ENCODE measurements at places on chromosomes 3 and 15.
A peak's percentile ranks its signal among the peaks of the same experiment; 100 is the strongest.

- DNase-seq, result no peak
These were observed 195.6 kb upstream of the CFAP20DC start for GRCh38 chr3:59245300-59245858.

DNA sequence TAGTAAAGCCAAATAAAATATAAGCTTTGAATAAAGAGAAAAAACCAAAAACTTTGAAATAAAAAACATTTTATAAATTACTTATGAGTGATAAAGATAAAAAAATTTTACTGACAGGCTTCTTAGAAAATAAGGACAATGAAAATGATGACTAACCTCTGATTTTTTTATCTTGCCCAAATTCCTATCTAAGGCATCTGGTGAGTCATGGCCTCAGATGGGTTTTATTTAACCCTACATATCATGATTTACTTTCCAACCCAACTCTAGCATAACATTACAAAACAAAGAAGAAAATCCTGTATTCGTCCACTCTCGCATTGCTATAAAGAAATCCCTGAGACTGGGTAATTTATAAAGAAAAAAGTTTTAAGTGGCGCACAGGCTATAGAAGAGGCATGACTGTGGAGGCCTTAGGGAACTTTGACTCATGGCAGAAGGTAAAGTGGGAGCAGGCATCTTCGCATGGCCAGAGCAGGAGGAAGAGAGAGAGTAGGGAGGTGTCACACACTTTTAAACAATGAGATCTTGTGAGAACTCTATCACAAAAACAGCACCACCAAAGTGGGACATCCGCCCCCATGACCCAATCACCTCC is 152.1 kb downstream of the NEK10 start:
- no peak for DNase-seq

- DNase-seq, result no peak
These were observed 29.6 kb upstream of the RBP2 start for GRCh38 chr3:139505829-139506386.

GRCh38 chr15:57534281-57534680 is 57.4 kb upstream of the MYZAP start:
- DNase-seq, result no peak

- DNase-seq, result no peak
These were observed 39.7 kb downstream of the LRTM1 start for GRCh38 chr3:54888162-54888561.

DNA sequence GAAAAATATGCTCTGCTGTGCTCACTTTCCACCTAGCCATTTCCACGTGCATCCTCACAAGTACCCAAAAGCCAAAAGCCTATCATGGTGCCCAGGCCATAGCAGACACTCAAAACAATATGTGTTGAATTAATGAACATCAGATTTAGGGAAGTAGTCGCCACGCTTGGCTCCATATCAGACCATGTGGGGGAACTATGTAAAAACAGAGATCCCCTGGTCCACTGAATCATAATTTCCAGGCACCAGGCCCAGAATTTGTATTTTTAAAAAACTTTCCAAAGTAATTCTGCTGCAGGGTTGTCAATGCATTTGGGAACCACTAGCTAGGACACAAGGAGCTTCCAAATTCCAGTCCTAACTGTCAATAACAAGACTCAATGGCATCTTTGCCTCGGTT is 77.3 kb downstream of the CNTN3 start:
- DNase-seq, result no peak

- DNase-seq, result no peak
These were observed 32.0 kb upstream of the STXBP5L start for GRCh38 chr3:120875989-120876388.

GRCh38 chr3:195129072-195129643 is 141.8 kb downstream of the XXYLT1 start:
- no peak for DNase-seq

- DNase-seq, result no peak
These were observed 3.9 kb downstream of the EPM2AIP1 start for GRCh38 chr3:36989005-36989404.

DNA sequence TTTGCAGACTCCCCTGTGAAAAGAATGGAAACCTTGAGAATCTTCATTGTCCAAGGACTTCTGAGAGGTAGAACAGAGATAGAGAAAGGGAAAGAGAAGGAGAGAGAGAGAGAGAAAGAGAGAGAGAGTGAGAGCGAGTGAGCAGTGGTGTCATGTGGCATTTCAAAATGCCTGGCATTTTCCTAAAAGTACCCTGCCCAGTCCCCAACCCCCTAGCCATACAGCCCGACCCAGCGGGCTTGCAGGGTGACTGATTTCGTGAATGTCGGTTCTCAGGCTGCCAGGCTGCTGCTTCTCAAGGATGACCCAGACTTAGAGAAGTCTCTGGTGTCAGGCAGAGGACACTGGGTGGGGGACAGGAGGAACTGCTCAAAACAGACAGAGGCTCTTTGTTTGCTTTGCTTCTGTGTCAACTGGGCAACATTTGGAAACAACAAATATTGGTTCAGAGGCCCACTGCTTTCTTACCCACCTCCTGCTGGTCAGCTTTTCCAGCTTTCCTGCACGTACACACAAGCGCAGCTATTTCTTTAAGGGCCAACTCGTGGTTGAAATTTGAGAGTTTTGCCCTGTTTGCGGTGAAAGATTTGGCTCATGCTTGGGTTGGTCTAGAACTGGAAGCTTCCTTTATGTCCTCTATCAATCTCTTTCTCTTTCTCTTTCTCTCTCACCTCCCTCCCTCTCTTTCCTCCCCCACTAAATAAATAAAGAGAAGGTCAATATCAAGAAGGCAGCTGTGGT is 3.7 kb upstream of the TF start:
- peak; percentile 60 for DNase-seq

DNA sequence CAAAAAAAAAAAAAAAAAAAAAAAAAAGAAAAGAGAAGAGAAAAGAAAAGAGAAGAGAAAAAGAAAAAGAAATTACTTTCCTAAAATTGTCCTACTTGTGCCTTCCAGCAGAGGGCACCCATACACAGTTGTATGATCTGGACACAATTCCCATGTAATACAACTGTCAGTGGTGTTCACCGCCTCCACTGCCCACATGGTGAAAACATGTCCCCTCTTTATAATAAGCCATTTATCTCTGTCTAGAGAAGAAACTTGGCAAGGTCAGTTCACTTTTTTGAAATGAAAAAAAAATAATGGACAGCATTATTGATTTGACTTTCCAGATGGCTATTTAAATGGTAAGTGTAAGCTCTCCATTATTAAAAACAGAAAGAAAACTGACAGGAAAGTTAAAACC is 459.4 kb downstream of the GBE1 start:
- DNase-seq, result peak; percentile 6

- no peak for DNase-seq
These were observed 28.8 kb downstream of the MKRN3 start for GRCh38 chr15:23594252-23594770.

DNA sequence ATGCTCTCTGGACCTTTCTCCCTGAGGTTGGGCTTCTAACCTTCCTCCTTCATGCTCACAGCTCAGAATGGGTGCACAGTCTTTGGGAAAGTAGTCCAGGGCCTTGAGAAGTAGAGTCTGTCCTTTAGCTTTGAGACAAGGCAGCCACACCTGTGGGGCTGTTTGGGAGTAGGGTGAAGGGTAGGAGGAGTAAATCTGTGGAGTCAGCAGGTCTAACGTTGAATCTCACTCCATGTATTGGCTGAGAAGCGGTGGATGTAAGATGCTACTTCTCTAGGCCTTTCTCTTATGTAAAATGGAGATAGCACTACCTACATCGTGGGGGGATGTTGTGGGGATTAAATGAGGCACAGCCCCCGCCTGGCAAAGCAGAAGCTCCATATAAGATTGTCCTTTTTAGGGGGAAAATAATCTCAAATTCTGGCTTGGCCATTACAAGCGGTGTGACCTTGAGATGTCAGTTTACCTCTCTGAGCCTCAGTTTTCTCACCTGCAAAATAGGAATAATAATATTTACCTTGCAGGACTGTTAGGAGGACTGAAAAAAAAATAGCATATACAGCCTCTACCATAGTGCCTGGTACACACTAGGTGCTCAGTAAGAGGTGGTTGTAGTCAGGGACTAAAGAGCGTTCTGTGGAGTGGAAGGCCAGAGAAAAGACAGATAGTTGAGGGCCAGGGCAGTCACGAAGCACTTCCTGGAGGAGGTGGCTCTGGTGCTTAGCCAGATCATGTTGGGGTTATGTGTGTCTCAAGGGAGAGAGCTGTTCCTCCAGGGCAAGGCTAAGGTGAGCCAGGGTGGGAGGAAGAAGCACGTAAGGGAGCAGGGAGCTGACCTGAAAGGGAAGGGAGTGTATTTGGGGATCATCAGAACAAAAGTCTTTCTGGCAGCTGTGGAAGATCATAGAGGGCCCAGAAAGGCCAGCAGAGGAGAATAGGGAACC is 82.8 kb upstream of the MRPS22 start:
- no peak for DNase-seq

DNA sequence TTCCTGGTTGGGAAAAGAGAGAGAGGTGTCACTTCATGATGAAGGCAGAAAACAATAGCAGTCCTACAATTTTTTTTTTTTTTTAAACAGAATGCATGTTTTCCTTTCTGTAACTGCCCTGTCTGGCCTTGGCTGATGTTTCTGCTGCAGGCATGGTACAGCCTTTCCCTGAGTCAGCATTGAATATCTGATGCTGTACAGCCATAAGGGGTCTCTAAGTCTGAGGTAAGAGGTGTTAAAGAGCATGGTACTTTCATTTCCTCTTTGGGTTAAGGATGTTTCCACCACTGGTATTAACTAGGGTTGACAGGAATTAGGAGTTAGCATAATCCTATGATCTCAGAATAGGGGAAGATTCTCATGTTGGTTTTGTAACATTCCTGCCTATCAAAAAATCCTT is 147.4 kb downstream of the CHST2 start:
- DNase-seq, result no peak

- DNase-seq, result no peak
These were observed 23.8 kb upstream of the SIAH2 start for GRCh38 chr3:150786791-150787190.

DNA sequence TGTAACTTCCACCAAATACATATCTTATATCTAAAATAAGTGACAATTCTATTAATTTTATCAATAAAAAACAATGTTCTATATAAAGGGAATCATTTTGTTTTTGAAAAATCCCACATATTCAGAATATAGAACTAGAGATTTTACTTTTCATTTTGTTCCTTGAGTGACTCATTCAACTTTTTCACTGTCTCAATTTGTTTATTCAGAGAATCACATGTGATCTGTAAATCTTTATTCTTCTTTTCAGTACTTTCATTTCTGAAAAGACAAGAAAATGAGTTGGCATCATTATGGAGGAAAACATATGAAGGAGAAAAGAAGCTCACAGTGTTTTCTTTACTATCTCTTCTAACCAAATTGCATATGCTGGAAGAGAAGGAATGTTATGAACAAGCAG is 35.0 kb downstream of the CIP2A start:
- no peak for DNase-seq

- DNase-seq, result no peak
These were observed 20.1 kb upstream of the BHLHE40 start for GRCh38 chr3:4959180-4959579.

GRCh38 chr3:49880581-49881315 is 11.0 kb upstream of the CAMKV start:
- DNase-seq, result no peak

DNA sequence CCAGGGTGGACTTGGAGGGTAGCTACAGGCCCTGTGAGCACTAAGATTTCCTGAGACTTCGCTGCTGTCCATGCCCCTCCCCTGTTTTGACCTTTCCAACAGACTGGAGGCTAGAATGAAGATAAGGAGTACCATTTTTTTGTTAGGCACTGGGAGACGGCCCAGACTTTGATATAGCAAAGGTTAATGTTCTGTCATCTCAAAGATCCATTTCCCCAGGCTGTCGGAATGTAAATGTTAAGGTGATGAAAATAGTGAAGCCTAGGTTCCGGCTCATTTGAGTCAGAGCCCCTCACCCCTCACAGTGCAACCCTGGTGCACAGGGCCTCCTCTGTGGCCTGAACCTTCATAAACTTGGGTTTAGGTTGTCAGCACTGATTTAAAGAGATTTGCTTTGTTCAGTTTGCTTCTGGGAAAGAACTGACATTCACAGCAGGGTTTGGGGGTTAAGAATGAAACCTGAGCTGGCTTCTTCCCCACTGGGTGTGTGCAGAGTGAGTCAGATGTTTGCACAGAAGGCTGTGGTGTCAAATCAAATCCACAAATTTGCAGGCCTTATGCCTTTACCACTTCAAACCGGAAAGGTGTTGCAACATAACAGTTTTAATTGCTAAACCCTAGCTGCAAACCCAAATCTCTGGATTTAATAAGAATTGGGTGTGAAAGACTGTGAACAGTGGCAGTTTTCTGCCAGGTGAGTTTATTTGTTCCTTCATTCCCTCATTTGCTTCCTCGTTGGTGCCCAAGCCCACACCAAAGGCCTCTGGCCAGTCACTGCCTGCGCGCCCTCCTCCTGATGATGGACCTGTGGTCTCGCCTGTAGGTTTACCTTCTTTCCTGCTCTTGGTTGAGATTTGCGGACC is 20.6 kb upstream of the KCTD6 start:
- DNase-seq, result peak; percentile 79

DNA sequence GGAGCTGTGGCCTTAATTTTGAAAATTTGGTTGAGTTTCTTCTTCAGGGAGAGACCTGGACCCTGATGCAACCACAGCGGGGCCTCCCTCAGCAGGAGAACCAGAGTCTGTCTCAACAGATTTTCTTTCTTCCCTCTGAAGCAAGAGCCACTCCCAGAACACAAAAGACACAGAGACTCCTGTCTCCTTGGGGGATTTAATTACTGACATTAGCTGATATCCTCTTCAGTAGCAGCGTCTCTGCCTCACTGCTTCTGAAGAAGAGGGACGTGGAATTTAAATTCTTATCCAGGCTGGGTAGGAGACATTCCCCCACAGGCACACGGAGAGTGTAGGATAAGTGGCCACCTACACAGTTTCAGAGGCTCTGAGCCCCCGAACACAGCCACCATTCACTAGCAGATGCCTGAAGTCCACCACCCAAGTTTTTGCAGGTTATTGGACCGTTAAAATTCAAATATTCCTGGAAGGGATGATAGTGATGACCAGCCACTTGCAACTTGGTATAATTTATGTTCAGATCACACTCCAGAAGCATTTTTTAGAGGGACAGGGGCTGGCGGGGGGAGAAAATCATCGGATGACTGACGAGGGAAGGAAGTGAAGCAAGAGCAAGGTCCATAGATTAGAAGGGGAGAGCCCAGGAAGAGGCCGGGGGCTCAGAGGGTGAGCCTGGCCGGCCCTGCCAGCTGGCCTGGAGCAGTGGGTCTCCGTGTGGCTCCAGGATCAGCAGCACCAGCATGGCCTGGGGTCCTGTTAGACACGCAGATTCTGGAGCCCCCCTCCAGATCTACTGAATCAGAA is 109.7 kb downstream of the BDH1 start:
- DNase-seq, result no peak
